Heart right ventricle (tissue), 16 donors: ENCODE measurements at places on chromosomes 6 and 20. TPM values are rescaled to one million over a fixed set of nuclear protein-coding genes. Genes with fewer than 3 reads are reported as not detected.

The C6orf132 gene
- total RNA-seq: 1.3 TPM

The GPRC6A gene
- not detected for total RNA-seq

The TENT5A gene
- 39.5 TPM for total RNA-seq

The RBL1 gene
- total RNA-seq: 3.2 TPM

The VSX1 gene
- total RNA-seq: not detected

GRCh38 chr6:30985490-30985889 is 2.0 kb downstream of the MUC21 start:
- DNase-seq: no peak

DNA sequence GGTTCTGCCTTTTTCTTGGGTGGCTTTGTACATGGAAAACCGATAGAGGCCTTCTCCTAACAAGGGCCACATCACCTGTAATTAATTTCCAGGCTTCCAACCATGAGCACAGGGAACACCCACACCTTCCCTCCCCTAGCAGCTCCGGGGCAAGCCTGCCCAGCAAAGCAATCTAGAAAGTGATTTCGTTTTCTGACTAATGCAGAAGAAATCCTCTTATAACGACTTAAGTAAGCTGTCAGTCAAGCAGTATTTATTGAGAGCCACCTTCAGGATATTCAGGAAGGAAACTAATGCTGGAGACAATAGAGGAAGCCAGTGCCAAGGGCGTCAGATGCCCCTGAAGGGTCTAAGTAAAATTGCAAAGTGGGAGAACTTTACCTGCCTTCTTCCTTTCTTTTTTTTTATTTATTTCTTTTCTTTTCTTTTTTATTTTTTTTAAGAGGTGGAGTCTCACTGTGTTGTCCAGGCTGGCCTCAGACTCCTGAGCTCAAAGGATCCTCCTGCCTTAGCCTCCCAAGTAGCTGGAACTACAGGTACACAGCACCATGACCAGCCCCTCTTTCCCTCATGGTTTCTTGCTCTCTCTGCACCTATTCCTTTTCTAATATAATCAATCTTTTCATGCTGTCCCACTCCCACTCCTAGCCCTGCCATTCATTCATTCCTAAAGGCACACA is 67.5 kb upstream of the MBOAT1 start:
- no peak for DNase-seq

- DNase-seq: no peak
These were observed 44.6 kb downstream of the MAK start for GRCh38 chr6:10793695-10794094.

DNA sequence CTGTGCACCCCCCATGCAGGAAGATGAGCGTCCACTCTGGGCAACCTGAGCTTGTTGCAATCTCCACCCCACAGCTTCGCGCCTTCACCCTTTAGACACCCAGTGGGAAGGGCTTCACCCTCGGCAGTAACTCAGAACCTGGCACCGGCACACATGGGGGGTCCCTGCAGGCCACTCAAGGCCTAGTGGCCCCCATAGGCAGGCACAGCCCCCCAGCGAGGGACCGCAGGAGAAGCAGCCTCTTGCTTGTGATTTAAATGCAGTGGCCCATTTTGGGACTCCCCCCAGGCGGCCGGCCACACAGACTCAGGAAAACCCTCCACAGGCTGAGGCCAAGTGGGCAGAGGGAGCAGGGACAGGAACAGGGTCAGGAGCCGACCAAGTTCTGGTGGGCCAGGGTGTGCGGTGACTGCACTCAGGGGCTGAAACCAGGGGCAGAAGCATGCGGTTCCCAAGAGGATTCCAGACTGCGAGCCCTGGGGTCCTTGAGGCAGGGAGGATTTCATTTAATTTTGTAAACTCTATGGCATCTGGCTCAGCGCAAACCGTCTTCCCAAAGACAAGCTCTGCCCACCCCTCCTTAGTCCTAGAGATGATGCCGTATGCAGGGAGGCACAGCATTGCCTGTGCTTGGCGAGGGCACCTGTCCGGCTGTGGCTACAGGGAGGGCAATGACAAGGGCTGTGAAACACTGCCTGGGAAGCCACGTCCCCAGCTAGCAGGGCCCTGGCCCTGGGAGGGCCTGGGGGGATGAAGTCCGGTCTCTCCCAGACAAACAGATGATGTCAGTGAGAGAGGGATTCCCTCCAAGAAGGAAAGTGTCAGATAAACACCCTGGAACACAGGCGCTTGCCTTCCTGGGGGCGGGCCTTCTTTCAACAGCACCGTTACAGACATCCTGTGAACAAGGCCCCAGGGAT is 52.9 kb upstream of the GPR31 start:
- no peak for DNase-seq

DNA sequence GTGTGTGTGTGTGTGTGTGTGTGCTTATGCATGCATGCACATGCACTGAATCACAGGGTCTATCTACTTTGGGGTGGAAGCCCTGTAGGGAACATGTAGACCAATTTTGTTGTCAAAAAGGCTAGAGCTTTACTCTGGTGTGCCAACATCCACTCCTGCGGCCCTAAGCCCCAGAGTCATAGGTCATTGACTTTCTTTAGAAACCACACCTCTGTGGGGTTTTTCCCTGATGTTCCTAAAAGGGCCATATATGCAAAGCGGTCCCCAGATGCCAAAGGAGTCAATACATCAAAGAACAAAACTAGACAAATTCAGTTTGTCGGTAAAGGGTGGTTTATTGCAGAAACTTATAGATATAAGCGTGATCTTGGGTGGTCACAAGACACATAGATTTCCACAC is 29.8 kb upstream of the SLC2A12 start:
- no peak for DNase-seq

GRCh38 chr20:23286346-23286745 is 64.2 kb upstream of the NXT1 start:
- no peak for DNase-seq

DNA sequence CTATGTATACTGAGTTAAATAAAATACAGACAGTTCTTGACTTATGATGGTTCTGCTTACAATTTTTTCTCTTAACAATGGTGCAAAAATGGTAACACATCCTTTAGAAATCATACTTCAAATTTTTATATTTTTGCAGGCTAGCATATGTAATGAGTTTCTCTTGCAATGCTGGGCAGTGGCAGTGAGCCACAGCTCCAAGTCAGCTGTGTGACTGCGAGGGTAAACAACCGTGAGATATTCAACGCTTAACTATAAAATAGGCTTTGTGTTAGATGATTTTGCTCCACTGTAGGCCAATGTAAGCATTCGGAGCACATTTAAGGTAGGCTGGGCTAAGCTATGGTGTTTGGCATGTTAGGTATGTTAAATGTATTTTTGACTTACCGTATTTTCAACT is 136.1 kb downstream of the PLCB4 start:
- no peak for DNase-seq

DNA sequence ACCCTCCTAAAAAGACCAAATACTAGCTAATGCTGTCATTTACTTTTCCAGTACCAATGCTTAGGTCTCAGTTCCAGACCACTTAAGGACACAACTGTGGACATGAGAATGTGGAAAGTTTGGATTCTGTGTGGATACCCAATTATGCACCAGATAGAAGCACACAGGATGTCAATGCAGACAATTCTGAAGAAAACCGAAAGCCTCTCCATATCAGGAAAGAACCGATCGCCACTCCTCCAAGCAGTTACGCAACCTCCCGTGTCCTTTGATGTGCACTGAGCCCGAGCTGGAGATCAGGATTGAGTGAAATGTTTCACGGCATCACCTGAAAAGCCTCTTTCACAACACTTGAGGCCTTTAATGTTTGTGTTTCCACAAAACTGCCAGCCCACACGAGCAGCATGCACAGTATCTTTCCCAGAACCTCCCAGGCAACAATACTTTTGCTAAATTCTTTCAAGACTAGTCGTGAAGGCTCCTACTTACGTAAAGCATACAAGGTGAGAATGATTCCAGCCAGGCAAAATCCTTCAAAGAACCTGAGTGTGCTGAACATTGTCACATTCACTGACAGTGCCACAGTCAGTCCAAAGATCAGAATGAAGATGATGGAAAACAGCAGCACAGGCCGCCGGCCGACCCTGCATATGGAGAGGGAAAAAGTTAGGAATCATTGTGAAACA is 47.0 kb downstream of the SLC22A23 start:
- DNase-seq: no peak
